ENCODE measurements at places on chromosomes 13 and 19.

DNA sequence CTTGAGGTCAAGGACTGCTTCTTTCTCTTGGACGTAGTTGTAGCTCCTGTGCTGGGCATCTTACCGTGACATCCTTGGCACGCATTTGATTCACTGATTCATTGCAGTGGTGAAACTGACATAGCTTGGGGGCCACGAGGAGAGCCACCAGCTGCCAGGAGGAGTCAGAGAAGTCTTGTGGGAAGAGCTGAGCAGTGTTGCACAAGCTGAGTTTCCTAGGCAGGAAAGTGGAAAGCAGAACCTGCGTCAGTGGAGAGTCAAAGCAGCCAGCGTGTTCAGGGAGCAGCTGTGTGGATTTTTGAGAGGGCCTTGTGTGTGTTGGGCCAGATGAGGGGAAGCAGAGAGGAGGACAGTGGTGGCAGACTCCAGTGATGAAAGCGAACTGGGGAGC lies 5.3 kb upstream of the GPR183 start:
- peak; percentile 90 for DNase-seq

DNA sequence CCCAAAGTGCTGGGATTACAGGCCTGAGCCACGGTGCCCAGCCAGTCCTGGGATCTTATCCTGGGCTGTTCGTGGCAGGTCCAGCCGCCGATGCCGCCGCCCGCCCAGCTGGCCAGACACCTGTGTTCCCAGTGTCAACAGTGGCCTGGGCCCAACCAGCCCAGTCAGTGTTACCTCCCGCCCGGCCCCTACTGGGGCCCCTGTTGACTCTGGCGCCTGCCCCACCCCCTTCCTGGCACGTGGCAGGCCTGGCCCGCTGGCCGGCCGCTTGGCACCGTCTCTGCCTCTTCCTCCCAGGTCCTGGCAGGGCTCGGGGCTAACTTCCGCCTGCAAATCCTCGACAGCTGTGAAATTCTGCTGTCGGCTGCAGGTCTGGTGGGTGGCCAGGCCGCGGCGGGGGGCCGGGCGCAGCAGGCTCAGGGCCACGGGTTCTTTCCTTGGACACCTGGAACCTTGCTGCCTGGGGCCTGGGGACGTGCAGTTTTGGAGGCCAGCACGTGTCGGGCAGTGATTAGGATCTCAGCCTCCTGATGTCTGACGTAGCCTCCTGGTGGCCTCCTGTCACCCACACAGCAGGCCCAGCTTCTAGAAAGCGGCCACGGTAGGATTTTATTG lies 9.1 kb downstream of the ARID3A start:
- DNase-seq: no peak

DNA sequence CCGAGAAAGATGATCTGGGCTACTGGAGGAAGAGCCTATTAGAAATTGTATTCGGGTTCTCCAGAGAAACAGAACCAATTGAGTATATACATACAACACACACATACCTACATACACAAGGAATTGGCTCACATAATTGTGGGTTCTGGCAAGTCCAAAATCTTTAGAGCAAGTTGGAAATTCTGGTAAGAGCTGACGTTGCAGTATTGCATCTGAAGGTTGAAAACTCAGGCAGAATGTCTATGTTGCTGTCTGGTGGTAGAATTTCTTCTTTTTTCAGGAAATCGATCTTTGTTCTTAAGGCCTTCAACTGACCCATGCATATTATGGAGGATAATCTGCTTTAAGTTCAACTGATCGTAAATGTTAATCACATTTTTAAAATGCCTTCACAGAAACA lies 15.5 kb upstream of the OLFM4 start:
- no peak for DNase-seq

- no peak for DNase-seq
Observed at GRCh38 chr13:69109891-69110525, 997.6 kb upstream of the ATXN8OS start.

GRCh38 chr13:111866731-111867245 lies 200.2 kb upstream of the SOX1 start:
- DNase-seq: no peak

DNA sequence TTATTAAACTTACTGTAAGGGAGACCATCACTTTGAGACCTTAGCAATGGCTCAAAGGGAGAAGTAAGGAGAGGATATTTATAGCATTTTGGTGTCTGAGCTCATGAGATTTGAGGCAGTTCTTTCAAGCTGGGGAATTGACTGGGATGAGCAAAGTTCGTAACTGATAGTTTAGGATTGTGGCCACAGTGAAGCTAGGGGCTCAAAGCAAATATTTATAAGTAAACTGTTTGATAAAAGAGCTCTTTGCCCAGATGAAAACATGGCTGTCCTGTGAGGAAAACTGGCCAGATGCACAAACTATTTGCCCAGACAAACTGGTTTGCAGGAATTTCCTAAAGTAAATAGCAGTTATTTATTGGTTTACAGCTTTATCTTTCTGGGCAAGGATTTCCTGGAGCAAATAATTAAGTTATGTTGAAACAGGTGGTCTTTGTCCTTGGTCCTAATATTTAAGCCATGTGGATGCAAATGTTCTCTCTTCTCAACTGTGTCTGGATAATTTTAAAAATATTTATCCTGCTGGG lies 59.7 kb upstream of the TMTC4 start:
- no peak for DNase-seq

DNA sequence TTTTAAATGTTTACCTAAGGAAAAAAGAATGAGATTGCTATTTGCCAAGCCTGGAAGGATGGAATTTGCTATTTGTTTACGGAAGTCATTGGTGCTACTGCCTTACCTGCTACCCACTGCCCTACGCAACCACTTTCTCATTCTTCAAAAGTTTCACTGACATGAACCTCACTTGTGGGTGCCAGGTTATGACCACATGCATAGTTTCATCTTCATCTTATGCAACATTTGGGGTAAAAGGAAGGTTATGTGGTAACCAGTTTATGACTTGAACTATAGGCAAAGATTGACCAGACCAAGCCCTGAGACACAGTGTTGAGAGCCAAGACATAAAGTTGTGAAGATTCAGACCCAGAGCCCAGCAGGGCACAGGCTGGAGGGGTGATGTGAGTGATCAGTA lies 142.5 kb downstream of the LACC1 start:
- no peak for DNase-seq

DNA sequence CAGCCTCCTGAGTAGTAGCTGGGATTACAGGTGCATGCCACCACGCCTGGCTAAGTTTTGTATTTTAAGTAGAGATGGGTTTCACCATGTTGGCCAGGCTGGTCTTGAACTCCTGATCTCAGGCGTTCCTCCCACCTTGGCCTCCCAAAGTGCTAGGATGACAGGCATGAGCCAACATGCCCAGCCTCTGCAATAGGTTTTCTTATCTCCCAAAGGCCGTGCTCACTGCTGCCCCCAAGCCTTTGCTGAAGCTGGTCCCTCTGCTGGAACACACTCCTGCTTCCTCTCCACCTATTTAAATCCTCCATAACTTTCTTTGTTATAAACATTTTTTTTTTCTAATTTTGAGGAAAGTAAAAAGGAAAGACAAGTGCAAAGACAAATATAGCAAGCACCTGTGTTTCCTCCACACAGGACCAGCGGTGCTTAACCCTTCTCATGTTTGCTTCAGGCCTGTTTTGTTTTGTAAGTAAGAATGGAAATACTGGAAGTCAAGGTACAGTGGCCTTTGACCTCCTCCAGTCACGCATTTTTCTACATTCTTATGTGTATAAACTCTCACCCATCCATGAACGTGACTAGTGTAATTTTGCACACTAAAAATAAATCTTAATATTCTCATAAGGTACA lies 14.5 kb upstream of the TNFAIP8L1 start:
- peak; percentile 18 for DNase-seq

- no peak for DNase-seq
Observed at GRCh38 chr19:14248578-14249011, 42.6 kb upstream of the ADGRL1 start.

DNA sequence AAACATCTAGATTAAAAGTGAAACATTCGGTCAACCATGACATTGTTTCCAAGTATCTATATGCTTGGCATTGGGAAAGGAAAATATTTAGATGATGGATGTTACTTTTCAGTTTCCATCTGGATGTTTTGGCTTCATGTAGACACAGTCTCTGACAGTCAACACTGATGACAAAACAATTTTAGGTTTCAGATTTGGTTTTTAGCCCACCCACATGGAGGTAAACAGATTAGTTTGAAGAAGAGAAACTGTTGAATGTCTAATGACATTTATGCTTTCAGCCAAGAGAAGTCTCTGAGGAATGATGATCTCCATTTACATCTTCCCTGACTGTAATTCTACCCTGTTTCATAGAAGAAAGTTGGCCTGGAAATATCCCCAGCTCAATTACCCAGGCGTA lies 379.1 kb downstream of the SLITRK6 start:
- no peak for DNase-seq

DNA sequence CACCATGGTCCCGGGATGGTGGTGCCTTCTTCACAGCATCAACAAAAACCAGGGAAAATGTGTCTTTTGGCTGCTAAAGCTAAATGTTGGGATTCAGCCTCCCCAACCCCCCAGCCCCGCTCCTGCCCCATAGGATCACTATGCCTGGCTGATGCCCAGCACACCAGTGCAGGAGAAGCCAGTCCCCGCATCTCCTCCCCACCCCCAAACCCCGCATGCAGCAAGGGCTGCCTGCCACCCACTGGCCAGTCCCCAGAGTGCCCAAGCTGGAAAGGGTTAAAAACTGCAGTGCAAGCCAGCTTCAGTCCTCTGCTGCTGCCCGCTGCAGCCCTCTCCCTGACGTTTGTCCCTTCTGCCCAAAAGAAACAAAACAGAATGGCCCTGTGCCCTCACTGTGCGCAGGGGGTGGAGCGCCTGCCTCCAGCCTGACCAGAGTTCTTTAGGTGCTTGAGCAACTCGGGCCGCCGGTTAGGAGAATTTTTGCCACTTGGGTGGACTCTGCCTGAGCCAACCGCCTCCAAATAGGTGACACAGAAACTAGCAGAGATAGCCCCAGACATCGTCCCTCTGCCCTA lies 3.7 kb downstream of the CALM3 start:
- no peak for DNase-seq

DNA sequence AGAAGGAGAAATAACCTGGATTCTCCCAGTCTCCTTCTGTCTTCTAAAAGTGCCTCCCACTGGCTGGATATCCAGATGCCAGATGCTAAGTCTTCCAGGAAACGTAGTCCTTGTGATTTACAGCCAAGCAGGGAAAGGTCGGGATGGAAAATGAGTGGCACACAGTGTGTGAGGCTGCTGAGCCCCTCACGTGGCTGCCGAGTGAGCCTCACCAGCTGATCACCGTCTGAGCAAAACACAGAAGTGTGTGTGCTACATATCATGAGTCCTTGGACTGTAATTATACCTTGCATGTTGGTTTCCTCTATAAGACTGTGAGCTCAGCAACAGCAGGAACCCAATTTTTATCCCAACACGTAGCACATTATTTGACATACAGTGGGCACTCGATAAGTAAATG lies 15.1 kb downstream of the LHFPL6 start:
- no peak for DNase-seq

DNA sequence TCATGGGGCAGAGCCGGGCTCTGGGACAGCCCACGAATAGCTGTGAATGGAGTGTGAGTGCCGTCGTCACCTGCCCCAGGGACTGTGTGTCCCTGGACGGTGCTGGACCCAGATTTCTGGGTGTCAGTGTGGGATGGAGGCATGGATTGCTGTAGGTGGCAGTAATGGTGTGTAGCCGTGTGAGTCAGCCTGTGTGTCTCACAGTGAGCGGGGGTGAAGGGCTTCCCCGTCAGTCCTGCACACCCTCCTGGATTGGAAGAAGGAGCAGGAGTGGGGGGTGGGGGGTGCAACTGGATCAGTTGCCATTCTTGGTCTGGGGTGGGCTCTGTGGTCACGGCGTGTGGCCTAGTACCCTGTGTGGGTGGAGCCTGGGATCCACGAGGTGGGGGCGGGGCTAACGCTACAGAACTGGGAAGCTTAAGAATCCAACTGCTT lies 6.5 kb upstream of the LTBP4 start:
- peak; percentile 54 for DNase-seq

DNA sequence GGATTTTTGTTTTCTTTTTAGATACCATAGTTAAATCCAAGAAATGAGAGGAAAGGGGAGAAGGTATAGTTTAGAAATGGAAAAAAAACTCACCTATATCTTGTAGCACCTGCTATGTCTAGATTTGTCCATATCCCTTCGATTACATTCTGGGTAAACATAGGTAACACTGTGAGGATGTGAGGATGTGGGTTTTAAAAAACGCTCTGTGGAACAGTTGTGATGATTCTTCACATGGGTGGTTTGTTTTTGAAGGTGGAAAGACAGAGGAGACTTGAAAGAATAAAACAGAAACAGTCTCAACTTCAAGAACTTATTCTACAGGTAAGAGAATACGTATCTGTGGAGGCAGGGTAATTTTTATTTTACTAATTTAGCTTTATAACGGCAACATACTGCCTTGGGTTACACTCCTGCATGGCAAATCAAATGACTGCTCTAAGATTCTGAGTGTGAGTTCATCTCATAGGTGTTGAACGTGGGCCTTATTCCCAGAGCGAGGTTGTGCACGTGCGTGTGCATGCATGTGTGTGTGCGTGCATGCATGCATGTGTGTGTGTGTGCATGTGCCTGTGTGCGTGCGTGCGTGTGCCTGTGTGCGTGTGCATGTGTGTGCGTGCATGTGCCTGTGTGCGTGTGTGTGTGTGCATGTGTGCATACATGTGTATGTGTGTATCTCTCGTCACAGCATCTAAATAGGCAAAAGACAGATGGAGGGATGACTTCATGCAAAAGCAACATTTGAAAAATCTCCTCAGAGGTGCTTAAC lies 23.5 kb downstream of the ATP4B start:
- no peak for DNase-seq

DNA sequence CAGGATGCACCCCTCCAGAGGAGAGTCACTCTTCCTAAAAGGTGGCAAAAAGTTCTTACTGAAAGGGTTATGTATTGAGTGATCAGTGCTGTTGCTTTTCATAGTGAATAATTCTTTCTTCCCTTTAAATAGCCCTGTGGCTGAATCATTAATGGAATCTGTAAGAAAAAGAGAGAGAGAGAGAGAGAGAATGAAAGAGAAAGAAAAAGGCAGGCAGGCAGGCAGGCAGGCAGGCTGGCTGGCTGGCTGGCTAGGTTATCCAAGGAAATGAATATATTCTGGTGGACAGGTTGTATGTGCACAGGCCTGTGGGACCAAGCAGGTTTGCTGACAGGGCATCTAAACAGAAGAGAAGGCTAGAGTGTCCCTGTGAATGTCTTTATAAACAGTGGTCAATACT lies 100.5 kb downstream of the DLEU7 start:
- no peak for DNase-seq

GRCh38 chr13:44868397-44868796 lies 120.9 kb downstream of the NUFIP1 start:
- DNase-seq: no peak

DNA sequence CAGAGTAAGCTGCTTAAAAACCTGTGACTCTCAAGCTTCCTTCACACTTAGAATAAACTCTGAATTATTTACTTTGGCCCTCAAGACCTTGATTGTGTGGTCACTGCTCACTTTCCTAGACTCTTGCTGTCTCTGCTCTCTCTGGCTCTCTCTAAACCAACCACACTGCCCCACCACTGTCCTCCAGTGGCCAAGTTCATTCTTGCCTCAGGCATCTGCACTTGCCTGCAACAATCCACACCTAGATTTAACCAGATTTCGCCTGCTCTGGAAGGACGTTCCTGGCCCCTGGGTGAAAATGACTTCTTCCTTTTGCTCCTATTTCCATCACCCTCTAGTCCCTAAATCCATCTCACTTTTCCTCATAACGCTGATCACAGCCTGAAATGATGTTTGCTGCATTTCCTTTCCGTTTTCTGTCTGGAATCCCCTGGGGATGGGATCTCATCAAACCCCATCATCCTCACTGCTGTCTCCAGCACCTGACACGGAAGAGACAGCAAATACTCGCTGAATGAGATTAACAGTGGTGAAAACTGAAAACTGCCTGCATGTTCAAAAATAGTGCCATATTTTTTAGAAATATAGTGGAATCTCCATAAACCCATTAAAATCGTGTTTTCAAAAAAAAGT lies 232.6 kb downstream of the UQCRFS1 start:
- DNase-seq: peak; percentile 6

Data from RCC 7860 (cell line).